Fibroblast of villous mesenchyme (primary cell): ENCODE measurements at places on chromosomes 16 and 17. TPM values are rescaled to one million over a fixed set of nuclear protein-coding genes. Genes with fewer than 3 reads are reported as not detected.

DNA sequence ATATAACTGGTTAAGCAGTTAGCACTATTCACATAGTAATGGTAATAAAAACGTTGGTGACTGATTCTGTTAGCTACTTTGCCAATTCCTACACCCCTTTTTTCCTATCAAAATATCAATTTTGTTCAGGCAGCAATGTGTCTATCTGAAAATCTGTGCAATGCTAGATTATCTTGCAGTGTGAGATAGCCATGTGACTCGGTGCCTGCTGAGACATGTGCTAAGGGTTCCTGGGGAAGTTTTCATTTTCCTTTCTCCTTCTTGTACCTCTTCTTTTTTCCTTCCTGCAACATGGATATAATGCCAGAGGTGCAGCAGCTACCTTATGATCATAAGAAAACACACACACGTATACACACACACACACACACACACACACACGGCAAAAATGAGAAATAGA is 100.5 kb upstream of the SHISA6 start:
- no peak for DNase-seq

DNA sequence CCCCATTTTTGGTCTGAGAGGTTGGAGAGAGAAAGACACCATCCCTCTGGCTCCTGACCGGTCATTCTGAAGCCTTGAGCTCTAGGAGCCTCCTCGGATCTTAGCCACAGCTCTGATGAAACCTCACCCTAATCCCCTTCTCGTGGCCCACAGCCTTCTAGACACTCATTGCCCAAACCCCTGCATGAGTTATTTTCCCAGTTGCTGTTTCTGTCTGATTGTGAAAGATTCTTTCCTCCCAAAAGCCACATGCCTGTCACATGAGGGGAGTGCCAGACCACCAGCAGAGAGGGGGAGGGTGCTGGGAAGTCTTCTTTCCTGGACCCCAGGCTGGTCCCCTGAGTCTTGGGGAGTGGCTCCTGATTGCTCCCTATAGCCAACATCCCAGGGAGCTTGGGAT is 17.6 kb upstream of the ABR start:
- DNase-seq, result peak; percentile 95

DNA sequence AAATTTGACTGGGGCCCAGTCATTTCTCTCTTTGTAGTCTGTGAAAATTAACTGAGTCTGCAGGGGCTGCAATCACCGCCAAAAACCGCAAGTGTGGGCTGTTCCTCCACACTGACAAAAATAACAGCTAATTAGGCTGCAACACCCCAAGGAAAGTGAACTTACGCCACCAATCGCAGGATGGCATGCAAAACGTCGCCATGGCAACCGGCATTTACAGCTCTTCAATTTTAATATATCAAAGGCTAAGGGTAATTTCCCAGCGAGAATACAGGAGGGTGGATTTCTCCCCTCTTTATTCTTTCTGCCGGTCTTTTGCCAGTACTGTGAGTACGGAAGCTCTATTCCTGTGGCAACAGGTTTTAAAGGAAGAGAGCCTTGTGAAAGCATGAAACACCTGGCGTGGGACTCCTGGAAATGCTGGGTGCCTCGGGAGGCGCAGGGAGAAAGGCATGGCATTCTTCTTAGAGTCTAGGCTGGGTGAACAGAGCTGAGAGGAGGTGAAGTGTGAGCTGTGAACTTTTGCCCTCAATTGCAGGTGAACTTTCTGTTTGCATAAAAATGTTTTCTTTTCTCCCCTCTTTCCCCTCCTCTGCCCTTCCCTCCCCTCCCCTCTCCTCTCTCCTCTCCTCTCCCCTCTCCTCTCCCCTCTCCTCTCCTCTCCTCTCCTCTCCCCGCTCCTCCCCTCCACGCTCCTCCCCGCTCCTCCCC is 399.7 kb downstream of the XYLT1 start:
- no peak for DNase-seq

The CCL8 gene
- total RNA-seq, result not detected in 2 replicates

The NHLRC4 gene
- 1.7 and 3.2 TPM in 2 replicates for total RNA-seq

The UNC45B gene
- total RNA-seq, result not detected in 2 replicates
